ENCODE measurements at places on chromosomes 5 and 9.

DNA sequence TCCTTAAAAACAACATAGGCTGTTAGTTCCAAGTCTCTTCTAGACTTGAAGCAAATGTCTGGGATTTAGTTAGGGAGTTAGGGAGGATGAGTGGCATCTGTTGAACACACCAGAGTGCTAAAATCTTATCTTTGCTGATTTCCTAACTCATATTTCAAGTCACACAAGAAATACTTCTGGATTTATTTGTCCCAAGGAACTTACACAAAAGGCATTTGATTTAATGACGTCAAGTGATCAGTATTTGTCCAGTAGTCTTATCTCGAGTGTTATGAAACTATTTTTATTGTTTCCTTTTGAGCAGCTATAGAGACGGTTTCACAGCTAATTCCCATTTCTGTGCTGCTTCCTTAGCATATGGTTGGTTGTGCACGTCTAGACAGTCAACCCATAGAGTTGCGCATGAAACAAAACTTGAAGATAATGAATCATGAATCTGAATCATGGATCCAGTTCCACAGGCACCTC is 140.5 kb upstream of the TUT7 start:
- peak; percentile 80 for DNase-seq
- H3K4me1 ChIP-seq = peaks cover 3% of the 10 kb centered on the region
- peak overlapping the region; percentile 41 for H3K27ac ChIP-seq

GRCh38 chr5:122874179-122874875 is 28.9 kb downstream of the SNX24 start:
- H3K4me1 ChIP-seq = peaks cover 3% of the 10 kb centered on the region
- H3K36me3 ChIP-seq = no peaks in the 10 kb centered on the region
- peak; percentile 21 for DNase-seq
- H3K27ac ChIP-seq = no peak overlapping the region

DNA sequence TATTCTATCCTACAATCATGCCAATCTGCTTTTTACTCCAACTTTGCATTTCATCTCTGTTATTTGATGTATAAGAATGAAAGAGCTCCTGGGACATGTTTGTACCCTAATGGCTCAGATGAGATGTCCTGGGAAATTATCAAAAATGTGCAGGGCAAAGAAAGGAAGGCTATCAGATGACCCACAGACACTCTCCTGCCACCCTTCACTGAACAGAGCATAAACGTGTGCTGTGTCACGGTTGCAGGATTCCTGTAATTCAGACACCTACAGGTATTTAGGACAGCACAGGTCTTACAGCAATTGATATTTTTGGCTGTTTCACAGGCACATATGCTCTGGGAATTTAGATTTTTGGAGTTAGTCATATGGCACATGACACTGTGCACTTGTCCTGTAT is 149.2 kb upstream of the GAS1 start:
- H3K27ac ChIP-seq = no peak overlapping the region
- H3K4me3 ChIP-seq = no peak overlapping the region
- no peaks in the 10 kb centered on the region for H3K27me3 ChIP-seq

DNA sequence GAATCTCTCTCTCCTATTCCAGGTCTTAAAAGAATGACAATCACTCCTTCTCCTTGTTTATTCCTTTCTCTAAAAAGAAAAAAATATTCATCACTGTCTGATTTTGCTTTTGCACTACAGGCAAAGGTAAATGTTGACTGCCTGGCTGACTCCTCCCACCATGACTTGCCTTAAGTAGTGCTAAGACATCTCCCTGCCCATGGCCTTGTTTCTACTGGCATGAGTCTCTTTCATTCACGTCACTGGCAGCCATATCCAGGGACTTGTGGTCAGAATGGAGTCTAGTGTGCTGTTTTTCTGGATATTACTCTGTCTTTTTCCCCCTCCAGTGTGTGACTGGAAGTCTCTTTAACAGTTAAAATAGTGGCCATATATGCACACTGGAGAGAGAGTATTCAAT is 522.9 kb upstream of the DAB2 start:
- no peaks in the 10 kb centered on the region for H3K27me3 ChIP-seq
- H3K4me1 ChIP-seq = no peaks in the 10 kb centered on the region
- H3K27ac ChIP-seq = no peak overlapping the region
- no peaks in the 10 kb centered on the region for H3K36me3 ChIP-seq
- peak; percentile 2 for DNase-seq
- no peak overlapping the region for H3K4me3 ChIP-seq

- H3K4me3 ChIP-seq = no peak overlapping the region
- no peaks in the 10 kb centered on the region for H3K36me3 ChIP-seq
- DNase-seq = no peak
These were observed 7.5 kb upstream of the GTF3C5 start for GRCh38 chr9:133023117-133023890.

All from IMR-90 (cell line).